ENCODE measurements at places on chromosomes 5 and 9.

- no peak for DNase-seq
These were observed 100.4 kb upstream of the SAP30L start for GRCh38 chr5:154345255-154345952.

DNA sequence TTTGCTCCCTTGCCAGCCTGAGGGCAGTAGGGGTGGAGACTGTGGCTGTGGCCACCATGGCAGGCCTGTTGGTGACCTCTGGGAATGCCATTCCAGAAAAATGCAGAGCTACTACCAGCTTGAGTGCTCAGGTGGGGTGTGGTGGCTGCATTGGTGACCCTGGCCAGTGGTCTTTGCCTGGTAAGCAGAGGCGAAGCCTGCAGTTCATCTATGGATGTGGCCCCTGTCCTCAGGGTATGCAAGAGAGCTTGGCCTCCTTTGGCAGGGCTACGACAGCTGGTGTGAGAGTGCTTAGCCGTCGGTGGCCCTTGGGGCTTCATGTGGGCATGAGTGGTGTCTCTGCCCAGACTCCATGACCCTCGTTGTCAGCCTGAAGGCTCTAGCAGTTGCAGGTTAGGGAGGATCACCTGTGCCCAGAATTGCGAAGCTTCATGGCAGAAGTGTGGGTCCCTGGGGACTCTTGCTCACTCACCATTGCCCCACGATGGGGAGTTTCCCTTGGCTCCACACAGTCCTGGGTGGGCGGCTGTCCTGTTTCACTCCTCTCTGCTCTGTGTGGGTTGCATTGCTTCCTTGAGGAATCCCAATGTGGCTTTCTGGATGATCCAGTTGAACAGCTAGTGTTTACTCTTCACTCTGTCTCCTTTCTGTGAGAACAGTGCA is 117.9 kb upstream of the CDH12 start:
- DNase-seq: no peak

DNA sequence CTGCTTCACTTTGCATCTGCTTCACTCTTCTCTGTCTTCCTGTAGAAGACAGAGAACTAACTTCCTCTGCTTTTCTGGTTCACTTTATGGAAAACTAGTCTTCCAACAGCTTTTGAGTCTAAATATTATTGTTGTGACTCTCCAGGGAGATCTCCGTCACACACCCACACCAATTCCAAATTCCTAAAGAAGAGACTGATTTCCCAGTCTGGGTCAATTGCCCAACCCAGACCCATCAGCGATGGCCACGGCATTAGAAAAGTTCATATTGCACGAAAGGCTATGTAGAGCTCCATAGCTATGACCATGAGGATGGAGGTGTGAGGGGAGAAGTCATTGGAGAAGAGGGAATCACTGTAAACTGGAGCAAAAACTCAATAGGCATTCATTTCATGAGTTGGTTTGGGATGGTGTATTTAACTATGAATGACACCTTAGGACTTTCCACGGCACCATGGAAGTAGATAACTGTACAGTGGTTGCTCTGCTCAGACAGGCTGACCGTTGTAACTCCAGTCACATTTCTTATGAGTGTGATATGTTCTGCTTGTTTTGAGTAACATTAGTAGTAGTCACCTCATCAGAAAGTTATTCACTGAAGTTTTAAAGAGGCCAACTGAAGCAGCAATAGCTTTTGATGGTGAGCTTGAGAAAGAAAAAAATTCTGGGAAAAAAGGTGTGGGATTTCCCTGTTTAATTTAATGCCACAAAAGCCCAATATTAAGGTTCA is 78.1 kb upstream of the MAMDC2 start:
- no peak for DNase-seq

- peak; percentile 18 for DNase-seq
These were observed 43.5 kb upstream of the CAVIN4 start for GRCh38 chr9:100534401-100534800.

GRCh38 chr5:170161069-170161468 is 55.4 kb downstream of the FOXI1 start:
- DNase-seq: no peak

GRCh38 chr9:93507768-93508167 is 54.4 kb upstream of the FAM120AOS start:
- DNase-seq: no peak

GRCh38 chr5:108432024-108432423 is 50.1 kb upstream of the FBXL17 start:
- no peak for DNase-seq

DNA sequence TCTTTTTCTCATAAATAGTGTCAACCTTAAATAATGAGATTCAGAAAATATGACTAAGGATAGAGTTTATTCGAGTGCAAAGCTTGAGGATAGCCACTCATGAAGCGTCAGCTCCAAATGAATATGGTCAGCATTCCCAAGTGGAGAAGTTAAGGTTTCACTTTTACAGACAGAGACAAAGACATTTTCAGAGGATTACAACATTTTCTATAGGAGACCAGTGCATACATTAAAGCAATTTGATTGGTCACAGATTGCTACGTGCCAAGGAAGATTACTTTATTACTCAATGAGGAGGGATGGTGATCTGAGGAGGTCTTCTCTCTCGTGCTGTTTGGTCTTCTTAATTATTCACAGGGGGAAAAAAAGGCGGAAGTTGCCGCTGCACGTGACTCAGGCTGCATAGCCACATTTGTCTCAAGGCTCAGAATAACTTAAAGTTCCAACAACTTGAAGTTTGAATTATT is 60.1 kb upstream of the SPATA31C2 start:
- no peak for DNase-seq

DNA sequence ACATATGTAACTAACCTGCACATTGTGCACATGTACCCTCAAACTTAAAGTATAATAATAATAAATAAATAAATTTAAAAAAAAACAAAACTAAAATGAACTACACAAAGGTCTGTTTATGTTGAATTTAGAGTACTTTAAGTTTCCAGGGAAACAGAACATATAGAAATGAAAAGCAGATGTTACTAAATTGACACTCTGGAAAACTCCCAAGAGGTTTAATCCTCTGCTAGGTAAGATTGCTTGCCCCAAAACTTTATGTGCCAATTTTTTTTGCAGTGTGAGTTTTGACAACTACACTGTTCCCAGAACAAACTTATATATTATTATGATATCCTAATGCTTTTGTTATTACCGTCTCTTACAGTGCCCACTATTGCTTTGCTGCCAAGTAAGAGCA is 134.3 kb upstream of the MRPS30 start:
- no peak for DNase-seq

DNA sequence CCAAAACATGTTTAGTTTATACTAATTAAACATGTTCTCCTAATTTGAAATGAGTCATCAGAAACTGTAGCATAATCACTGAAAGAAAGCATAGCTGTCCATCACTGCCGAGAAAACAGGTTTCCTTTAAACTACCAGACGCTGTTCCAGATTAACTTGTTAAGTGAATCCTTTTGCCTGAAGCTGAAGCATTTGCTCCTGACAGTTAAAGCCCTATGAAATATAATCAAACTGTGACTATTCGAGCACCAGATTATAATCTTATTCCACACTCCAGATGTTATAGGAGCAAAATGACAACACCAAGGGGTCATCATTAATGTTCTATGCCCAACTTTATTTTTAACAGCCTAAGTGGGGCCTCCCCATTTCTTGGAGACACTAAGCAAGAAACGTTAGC is 86.0 kb upstream of the CTSL start:
- DNase-seq: no peak

GRCh38 chr9:121324316-121324715 is 45.7 kb downstream of the STOM start:
- no peak for DNase-seq

DNA sequence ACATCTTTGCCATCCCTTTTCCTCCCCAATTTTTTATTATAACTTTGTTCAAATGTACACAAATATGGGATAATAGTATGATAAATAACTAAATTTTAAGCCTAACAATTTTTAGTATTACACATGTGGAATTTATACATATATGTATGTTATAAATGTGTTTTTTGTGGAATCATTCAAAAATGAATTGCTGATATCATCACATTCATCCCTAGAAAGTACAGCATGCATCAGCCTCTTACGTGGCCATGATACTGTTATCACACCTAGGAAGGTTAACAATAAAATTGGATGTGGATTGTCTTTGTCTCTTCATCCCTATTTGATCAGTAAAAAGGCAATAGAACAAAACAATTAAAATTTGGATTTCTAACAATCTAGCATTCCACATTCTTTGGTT is 73.7 kb upstream of the DAP start:
- no peak for DNase-seq

DNA sequence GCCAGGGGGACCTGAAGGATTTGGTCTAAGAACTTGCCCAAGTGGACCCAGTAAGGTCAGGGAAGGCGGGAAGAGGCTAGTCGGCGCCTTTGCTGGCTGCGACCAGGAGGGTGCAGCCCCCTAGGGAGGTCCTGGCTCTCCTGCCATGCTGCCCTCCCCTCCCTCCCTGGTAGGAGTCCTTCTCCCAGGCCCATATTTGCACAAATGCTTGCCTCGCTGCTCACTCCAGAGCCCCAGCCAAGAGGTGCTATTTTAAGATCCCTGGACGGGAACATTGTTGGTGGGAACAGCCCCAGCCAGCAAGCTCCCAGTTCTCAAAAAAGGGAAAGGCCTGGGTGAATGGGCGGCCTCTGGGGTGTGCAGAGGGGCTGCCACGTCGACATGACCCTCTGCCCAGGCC is 4.3 kb upstream of the IL17B start:
- DNase-seq: no peak

DNA sequence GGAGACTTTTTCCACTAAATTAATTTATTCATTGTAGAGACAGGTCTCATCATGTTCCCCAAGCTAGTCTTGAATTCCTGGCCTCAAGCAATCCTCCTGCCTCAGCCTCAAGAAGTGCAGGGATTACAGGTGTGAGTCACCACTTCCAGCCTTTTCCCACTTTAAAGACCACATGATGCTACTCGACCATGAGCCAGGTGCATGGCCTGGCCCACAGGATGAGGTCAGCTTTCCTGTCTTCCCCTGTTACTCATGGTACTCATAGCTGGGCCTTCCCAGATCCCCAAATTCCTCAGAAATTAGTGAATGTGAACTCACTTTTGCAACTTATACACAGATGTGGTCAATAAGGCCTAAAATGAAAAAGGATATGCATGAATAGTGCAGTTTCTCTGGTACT is 395.9 kb downstream of the SEMA5A start:
- DNase-seq: no peak

DNA sequence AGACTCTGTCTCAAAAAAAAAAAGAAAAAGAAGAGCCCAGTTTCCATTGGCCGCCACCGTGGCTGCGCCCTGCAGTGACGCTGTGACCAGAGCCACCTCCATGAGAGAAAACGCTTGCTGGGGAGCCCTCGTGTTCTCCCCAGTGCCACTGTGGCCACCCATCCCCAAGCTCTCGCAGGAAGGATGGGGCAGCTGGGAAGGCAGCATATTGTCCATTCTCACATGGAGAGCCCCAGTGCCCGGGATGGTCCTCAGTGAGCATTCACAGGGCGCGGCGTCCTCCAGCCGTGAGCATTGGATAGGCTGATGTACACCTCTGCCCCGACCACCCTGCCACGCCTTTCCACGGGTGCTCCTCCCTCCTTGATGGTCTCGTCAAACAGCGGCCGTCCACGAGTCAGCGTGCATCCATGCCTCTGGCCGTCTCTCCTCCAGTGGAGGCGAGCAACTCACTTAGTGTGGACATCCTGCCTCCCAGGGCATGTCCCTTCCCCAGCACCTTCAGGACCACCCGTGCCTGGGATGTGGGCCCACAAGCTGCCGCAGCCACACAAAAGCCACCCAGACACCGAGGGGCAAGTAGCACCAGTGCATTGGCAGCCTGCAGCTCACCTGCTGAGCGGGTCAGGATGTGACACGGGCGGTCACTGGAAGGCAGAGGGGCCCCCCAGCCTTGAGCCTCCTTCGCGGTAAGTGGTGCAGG is 23.4 kb upstream of the SLC6A19 start:
- peak; percentile 55 for DNase-seq

GRCh38 chr5:142012186-142012785 is 541 bp downstream of the GNPDA1 start:
- DNase-seq: peak; percentile 39

DNA sequence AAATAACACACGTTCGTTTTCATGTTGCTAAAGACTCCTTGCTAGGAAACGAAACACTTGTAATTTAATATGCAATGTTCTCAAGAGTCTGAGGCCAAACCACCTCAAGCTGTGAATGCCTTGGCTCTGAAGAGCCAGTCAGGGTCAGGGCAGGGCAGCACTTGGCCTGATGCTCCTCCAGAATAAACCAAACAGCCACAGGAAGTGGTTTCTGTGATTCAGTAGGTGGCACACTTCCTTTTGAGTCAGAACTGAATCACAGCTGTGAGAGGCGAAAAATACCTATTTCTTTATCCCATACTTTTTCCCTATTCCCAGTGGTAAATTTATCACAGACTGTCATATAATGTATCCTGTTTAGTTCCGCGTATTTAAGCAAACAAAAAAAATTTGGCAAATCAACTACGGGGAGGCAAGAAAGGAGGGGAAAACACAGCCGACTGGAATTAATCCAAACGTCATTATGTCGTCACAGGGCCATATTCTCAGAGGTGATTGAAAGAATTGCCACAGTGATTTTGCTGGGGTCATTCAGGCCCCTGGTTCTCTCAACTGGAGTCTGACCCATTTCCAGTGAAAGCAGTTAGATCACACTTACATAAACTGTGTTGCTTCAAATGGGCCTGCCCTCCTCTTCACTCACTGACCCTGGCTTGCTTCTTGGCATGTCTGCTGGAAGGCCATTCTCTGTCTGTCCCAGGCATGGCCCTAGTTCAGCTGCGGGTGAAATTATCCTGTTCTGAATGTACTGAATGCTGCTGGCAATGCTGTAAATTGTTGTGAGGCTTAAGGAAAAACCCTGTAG is 71.2 kb downstream of the ARRDC3 start:
- DNase-seq: peak; percentile 25

- DNase-seq: no peak
These were observed 1.1 kb downstream of the DNAJC21 start for GRCh38 chr5:34930462-34930844.

DNA sequence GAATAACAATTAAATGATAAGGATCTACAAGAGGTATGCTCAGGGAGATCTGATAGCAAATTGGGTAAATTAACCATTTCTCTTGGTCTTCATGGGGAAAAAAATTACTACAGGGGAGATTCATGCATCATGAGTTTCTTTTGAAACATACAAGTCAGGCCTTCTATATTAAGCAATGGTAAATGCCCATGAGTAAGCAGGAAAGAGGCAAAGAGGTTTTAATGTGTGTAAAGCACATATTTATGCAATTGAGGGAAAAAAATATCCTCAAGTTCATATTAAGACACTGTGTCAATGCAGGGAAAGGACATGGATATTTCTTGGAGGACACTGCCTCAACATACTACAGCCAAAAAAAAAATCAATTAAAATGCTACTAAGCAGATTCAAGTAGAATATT is 73.4 kb upstream of the NR4A3 start:
- no peak for DNase-seq
